ENCODE measurements at places on chromosomes 5 and 9.

GRCh38 chr5:54593779-54594178 lies 76.2 kb downstream of the SNX18 start:
- DNase-seq = no peak

DNA sequence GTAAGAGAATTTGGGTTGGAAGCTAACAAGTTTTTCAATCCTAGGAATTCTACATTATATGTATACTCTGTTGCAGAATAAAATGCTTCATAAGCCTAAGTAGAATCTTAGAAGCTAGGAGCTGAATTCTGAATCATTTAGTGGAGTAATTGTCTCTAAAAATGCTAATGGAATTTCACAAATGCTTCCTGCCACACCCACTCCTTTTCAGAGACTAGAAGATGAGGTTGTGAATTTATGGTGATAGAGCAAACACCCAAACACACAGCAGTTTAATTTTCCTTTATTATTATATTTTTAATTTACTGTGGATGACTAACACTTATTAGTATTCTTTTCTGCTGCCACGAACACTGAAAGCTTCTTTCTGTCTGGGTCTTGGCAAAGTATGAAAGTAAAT lies 208.0 kb upstream of the PDE4D start:
- DNase-seq = no peak

GRCh38 chr9:126014726-126015125 lies 267.6 kb downstream of the PBX3 start:
- DNase-seq = no peak

DNA sequence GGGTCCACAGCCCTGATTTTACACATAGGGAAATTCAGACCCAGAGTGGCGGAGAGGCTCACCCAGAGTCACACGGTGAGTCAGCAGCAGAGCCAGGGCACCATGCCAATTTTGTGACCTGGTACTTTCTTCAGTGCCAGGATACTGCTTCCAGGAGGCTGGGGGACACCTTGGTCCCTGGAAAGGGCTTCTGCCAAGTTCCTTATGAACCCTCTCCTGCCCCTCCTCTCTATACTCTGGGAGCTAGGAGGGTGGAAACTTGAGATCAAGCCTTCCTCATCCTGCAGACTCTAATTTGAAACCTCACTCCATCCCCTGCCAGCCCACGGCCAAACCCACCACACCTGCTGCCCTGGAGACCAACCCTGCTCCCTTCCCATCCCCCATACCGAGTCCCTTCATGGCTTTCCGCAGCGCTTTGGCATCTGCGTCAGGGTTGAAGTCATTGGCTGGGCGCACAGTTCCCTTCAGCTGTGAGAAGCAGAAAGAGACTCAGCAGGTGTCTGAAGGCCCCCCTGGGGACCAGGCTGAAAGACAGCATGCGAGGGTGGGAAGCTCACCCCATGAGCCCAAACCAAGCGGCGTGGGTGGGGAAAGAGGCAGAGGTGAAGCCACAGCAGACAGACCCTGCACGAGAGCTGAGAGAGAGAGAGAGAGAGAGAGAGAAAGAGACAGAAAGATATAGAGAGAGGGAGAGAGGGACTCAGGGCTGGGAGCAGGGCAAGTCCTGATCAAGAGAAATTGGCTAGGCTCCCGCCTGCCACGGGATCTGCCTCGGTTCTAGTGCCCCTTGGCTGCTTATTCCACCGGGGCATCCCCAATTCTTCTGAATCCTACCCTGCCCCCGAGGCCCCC lies 33.5 kb downstream of the ANXA6 start:
- peak; percentile 69 for DNase-seq

DNA sequence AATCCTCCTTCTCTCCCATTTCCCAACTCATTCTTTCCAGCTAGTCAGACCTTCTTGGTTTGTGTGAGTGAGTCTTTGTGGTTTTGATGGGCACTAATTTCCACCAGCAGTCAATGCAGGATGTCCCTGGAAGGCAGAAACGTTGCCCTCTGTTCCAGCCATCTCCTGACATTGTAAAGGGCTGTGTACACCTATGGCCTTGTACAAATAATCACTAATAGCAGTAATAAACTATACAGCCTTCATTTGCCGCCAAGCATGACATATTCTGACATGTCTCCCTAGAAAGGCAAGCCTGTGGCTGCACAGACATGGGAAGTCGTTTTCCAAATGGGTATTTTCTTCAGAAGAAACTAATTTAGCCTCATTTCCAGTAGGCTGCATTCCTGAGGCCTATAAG lies 18.4 kb upstream of the DENND1A start:
- DNase-seq = no peak

GRCh38 chr9:120872791-120873502 lies 4.0 kb downstream of the PHF19 start:
- DNase-seq = no peak

GRCh38 chr9:71112866-71113265 lies 8.6 kb downstream of the TRPM3 start:
- DNase-seq = no peak

- DNase-seq = no peak
Measured at GRCh38 chr5:36209664-36210063, 32.1 kb downstream of the NADK2 start.

GRCh38 chr5:171773106-171773505 lies 12.5 kb upstream of the SMIM23 start:
- DNase-seq = no peak

DNA sequence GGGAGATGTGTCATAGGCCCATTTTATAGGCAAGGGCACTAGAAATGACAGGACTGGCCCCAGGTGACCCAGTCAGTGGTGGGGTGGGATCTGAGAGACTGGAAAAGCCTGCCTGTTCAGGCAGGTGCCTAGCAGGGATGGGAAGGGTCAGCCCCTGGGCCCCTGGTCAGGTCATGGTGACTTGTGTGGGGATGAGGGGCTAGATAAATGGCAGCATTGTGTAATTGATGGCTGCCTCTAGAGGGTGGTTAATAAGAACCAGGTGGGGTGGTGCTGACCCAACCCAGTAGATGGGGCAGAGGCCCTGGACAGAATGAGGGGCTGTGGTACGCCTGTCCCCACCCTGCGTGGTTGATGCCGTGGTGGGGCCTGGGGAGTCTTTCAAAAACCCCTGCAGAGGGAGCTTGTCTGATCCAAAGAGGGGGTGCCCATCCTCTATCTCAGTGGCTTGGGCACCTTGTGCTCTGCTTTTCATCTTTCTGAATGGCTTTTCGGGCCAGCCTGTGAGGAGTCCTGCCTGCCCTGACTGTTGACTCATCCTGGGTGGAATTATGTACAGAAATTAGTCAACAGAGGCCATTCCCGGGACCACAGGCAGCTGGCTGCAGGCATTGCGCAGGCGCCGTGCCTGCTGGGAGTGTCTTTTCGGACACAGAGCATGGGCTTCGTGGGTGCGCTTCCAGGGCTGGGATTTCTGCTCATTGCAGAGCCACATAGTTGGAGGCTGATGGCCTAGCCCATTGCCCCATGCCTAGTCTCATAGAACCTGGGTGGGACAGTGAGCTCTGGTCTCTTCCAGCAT lies 93.6 kb upstream of the PITX1 start:
- no peak for DNase-seq

GRCh38 chr9:6449645-6450044 lies 36.6 kb downstream of the UHRF2 start:
- DNase-seq = no peak

DNA sequence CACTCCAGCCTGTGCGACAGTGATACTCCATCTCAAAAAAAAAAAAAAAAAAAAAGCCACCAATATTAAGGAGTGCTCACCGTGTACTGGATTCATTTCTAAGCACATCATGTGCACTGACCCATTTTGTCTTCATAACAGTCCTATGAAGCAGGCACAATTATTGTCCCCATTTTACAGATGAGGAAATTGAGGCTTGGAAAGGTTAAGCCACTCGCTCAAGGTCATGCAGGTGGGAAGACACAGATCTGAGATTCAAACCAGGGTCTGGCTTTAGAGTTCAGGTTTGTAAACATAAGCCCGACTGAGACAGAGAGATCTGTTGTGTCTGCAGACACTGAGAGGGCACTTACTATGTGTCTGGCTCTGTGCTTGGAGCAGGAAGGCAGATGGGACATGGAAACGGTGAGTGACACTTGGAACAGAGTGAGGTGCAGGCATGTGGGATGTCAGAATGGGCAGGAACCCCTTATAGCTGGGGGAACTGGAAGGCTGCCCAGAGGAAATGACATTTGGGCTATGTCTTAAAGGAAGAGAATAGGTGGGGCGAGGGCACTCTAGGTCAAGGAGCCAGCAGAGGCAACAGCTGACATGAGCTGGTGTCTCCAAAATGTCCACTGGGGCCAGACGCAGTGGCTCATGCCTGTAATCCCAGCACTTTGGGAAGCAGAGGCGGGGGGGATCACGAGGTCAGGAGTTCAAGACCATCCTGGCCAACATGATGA lies 69.9 kb downstream of the STK10 start:
- DNase-seq = no peak

DNA sequence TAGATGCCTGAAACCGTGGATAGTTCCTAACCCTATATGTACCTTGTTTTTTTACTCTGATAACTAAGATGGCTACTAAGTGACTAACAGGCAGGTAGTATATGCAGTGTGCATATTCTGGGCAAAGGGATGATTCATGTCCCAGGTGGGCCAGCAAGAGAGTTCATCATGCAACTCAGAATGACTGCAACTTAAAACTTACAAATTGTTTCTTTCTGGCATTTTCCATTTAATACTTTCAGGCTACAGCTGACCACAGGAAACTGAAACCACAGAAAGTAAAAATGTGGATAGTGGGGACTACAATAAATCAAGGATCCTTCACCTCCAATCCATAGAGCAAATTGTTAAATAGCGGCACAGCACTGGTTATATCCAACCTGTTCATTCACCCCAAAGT lies 30.7 kb upstream of the VCAN start:
- DNase-seq = no peak

- DNase-seq = no peak
Measured at GRCh38 chr5:27830546-27830945, 792.2 kb upstream of the CDH9 start.

DNA sequence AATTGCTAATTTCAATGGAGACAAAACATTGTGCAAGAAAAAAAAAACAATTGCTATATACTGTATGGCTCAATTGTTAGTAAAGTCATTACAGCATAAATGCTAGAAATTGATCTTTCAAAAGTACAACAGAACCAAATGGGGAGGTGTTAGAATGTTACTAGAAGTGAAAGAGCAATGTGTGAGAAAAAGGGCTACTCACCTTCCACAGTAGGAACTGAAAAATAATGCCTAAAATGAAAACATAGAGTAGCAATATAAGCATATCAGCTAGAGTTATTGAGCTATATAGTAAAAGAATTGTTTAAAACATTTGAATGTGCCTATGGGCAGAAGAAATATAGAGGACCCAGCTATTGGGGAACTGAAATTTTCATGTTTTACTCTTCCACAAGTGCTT lies 10.9 kb upstream of the RXFP3 start:
- DNase-seq = no peak

DNA sequence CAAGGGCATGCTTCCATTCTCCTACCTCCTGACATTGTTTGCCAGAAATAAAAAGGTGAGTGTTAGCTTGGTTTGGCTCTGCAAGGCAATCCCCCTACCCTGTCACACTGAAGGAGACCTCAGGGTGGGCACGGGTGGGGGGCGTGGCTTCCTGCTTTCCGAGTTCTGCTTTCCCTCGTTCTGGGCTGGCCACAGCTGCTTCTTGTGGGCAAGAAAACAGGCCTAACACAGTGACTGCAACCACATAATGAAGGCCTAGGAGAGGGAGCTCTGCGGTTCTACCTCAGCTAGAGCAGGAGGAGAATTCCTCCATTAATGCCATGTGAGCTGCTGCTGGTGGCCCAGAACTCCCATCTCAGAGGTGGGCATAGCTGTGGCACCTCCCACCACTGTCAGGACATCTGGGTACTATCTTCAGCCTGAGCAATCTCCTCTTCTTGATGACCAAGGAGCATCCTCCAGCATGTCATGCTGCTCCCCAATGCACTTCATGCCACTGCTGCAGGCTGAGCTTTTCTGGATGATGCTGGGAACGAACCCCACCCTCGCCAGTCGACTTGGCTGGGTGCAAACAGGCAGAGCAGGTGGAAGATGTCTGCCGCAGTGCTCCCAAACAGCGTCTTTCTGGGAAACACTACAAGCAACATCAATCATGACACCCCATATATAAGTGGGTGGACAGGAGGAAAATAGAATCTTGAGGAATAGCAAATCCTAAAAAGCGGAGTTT lies 139.5 kb upstream of the RAPGEF1 start:
- no peak for DNase-seq

- DNase-seq = no peak
Measured at GRCh38 chr5:34789021-34789531, 49.9 kb upstream of the TTC23L start.

- no peak for DNase-seq
Measured at GRCh38 chr9:91253488-91253887, 108.2 kb downstream of the AUH start.

GRCh38 chr5:137828180-137828579 lies 39.5 kb upstream of the MYOT start:
- no peak for DNase-seq

DNA sequence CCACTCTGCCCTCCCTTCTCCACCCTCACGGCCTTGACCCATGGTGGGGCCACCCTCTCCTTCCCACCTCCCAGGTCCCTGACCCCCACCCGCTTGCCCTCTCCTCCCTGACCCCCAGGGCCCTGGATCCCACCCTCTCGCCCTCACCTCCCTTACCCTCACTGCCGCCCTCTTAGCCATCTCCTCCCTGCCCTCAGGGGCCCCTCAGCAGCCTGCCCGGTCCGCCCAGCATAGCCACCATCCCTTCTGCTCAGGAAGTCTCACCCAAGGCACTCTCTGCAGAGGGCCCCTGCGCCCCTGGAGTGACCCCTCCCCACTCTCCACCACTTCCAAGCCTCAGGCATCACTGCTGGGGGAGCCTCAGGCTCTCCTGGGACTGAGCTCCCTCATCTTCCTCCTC lies 66.3 kb downstream of the MRPL36 start:
- DNase-seq = no peak

GRCh38 chr9:99235926-99236634 lies 14.0 kb downstream of the SEC61B start:
- peak; percentile 36 for DNase-seq

DNA sequence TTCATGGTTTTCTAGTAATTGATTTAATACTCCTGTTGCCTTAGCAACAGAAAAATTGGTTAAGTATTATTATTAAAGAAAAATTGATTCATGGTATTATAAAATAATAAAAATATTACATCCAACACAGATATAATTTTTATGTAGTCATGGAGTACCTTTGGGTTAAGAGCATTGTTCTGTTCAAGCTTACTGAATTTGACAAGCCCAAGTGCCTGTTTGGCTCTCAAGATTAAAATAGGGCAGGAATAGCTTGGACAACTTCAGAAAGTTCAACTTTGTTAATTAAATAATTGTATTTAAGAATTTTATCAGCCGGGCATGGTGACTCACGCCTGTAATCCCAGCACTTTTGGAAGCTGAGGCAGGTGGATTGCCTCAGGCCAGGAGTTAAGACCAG lies 82.0 kb downstream of the NIPBL start:
- no peak for DNase-seq

- no peak for DNase-seq
Measured at GRCh38 chr5:58968350-58968749, 385.5 kb downstream of the RAB3C start.

Data from GM19239 (cell line).